C1 segment of cervical spinal cord (tissue), 14 donors: ENCODE measurements at places on chromosomes 3 and 15.

- no peak for DNase-seq
These were observed 14.2 kb downstream of the CCNL1 start for GRCh38 chr3:157145606-157146322.

DNA sequence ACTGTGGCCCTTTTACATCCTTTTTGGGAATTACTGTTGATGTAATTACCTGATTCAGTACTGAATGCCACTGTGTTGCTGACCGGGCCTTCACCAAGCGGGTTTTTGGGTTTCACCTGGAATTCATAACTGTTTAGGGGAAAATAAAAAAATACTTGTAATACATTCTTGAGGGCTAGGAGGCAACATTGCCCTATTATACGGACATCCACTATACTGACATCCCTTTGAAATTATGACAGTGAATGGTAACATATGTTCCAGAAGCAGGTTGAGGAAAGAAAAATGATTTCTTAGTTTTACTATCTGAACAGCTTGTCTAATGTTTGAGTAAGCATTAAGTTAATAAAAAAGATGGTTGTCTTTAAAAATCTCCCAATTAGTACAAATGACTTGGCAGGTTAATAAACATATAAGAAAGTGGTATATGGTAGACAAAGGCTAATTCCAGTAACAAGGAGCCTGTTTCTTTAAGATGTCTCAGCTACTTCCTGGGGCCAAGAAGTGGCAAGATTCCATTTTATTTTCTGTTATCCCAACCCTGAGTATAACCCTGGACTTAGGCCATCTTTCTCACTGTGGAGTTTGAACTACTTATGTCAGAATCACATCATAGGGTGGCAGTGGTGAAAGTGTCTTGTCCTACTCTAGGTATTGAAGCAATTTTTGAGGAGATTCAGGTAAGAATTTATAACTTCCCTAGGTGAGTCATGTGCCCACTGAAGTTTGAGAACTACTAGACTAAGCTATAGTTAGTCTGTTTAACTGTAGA, 45.5 kb downstream of the TFG start:
- no peak for DNase-seq

- no peak for DNase-seq
These were observed 104.5 kb downstream of the IL20RB start for GRCh38 chr3:137062250-137062649.

DNA sequence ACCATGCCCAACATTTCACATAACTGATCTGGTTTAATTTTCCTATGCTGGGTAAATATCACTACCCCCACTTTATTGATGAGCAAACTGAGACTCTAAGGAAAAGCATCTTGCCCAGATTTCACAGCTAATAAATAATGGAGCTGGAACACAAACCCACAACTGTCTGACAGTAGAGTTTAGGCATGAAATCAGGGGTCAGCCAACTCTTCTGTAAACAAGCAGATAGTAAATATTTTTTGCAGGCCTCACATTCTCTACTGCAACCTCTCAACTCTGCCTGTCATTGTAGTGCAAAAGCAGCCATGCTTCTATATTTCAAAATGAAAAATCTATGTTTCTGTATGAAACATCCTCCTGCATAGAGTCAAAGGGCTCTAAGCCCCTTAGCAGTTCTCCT, 111.5 kb downstream of the ERC2 start:
- no peak for DNase-seq

- no peak for DNase-seq
These were observed 34.7 kb downstream of the NTRK3 start for GRCh38 chr15:88221836-88222235.

GRCh38 chr15:61080221-61081026, 148.7 kb downstream of the RORA start:
- DNase-seq = no peak

DNA sequence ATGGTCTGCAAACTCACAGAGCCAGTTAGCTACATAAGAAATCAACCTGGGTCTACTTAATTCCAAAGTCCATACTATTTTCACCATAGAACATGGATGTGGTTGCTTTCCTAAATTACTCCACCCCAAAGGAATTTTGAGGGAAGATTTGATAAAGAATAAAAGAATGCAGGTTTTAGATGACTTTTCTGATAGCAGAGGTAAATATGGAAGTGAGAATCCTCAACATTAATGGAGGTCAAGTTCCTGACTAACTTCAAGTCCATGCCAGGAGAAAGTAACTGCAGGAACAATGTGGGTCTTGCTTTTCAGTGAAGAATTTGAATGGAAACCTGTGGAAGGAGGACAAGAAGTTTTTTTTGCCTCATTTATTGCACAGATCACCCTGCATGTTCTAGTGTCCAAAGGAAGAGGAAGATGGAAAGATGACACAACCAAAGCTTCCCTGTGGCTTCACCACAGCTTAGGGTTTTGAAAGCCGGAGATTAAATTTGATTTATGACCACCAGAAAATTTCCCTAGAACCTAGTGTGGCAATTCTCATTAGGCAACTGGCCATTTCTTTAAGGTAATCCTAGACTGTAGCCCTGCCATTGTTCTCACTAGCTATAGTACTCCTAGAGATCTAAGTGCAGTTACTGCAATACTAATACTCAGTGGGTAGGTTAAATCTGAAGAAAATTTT, 429.7 kb downstream of the RAP2B start:
- DNase-seq = no peak

DNA sequence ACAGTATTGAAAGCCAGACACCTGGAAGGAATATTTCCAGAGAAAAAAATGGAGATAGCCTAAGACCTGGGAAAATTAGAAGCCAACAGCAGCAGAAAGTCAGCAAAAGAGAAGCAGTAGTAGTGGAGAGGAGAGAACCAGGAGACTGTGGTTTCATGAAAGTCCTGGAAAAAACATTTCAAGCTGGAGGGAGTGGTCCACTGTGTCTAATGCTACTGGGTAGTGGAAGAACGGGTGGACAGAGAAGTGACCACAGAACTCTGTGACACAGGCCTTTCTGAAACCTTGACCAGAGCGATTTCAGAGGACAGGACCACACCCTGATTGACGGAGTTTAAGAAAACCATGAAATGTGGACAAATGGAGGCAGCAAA, 15.3 kb upstream of the SH3BP5 start:
- no peak for DNase-seq

GRCh38 chr3:21462141-21462540, 288.9 kb downstream of the ZNF385D start:
- DNase-seq = no peak

- no peak for DNase-seq
These were observed 41.6 kb upstream of the CNOT10 start for GRCh38 chr3:32643354-32643753.

DNA sequence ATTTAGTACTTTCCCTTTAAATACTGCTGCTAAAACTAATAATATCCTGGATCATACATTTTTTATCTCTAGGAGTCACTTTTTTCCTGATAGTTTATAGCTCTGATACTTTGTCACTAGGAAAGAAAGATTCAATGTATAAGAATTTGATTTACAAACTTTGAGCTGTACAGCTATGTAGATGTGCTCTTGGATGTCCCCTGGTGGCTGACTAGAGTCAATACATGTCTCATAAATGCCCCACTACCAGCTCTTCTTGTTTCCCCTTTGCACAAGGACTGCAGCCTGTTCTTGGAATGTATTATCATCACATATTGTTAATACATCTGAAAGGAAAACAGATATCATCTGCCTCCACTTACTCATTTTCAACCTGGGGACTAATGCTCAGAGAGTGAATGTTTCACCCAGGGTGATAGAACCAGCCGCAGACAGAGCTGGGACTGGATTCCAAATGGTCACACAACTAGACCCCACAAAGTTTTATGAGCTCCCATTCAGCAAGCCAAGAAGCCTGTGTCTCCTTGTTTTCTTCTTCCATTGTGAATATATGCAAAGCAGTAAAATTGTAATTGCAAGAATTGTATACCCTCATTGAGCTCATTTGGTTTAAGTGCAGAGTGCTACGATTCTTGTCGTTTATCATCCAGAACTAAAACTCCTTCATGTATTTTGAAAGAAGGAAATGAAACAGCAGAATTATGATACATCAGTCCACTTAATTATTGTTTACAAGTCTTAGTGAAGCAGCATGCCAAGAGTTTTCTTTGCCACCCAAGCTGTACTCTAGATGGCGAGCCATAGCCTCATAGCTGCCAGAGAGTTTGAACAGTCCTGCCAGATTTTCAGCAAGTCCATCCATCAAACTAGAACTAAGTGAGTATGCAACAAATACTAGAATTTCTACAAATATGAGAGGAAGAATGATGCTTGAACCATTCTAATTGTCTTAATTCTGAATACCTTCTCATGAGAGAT, 261.6 kb upstream of the LMCD1 start:
- DNase-seq = no peak
